Stimulated activated CD4-positive, alpha-beta T cell treated with anti-CD3 and anti-CD28 coated beads, Interleukin-12 subunit alpha, Interleukin-12 subunit beta, amount 100 ng/mL, for 4 hours (primary cell): ENCODE measurements at places on chromosomes 13 and 19.
A peak's percentile ranks its signal among the peaks of the same experiment; 100 is the strongest.

- DNase-seq = no peak
Measured at GRCh38 chr13:41054212-41054877, 7.0 kb upstream of the WBP4 start.

- DNase-seq = no peak
Measured at GRCh38 chr13:30616927-30617314, 799 bp upstream of the USPL1 start.

DNA sequence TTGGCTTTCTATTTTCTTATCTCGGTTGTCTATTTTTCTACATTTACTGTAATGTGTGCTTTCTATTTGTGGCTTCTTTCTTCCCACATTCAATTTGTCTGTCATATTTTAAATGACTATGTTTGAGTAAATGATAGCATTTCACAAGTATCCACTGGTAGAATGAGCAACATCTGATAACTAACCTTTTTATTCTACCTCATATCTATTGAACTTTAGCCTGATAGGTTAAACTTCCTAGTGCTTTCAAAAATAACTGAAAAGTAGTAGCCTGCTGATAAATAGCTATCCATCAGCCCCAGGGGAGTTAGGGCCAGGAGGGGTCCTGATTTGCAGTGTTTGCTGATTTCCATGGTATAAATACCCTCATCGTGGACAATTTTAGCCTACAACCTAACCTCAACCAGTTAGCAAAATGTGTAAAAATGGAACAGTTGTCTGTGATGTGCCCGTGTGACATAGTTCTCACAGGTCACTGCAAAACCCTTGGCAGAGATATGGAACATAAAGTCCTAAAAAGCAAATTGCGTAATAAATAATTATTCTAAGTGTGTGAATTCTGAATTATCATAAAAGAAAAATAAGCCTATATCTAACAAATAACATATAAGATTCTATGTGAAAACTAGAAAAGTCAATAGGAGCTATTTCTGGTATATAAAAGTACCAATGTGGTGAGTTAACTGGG lies 32.1 kb downstream of the KCTD12 start:
- no peak for DNase-seq

DNA sequence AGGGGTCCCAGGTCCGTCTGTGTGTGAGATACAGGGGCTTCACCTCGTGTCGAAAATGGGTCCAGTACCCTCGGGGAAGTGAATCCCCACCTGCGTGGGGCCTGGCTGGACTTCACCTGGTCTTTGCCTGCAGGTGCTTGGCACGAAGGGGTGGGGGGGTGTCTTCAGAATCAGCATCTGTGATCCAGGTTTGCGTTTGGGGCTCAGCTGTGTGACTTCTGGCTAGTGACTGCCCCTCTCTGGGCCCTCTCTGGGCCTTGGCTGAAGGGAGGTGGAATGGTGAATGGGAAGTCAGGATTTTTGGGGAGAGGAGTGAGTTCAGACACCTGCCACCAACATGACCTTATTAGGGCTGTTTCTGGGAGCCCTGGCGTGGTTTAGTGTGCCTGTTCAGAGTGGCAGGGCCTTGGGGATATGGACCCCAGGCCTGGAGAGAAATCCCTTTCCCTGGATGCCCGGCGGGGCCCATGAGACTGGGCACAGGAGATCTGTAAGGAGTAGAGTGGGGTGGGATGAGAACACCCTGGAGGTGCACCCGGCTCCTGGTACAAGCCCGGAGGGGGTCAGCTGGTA lies 2.7 kb downstream of the CELF5 start:
- DNase-seq = no peak

DNA sequence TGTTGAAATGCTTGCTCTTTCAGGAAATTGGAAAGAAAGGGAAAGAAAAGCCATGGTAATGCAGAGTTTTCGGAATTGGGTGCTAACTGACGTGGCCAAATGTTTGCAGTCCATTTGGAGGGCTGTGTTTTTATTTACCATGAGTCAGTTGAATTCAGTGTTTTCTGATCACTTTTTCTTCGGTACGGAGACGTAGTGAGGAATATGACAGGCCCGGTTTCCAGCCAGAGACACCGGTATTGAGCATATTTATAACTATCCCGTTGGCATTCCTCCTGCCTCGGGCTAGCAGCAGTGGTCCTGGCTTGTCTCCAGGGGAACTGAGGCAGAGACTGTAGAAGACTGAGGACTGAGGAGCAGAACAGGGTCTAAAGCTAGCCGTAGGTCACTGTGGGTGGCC lies 1.0 kb downstream of the CDC16 start:
- DNase-seq = no peak

GRCh38 chr13:109734002-109734785 lies 52.2 kb downstream of the IRS2 start:
- no peak for DNase-seq

DNA sequence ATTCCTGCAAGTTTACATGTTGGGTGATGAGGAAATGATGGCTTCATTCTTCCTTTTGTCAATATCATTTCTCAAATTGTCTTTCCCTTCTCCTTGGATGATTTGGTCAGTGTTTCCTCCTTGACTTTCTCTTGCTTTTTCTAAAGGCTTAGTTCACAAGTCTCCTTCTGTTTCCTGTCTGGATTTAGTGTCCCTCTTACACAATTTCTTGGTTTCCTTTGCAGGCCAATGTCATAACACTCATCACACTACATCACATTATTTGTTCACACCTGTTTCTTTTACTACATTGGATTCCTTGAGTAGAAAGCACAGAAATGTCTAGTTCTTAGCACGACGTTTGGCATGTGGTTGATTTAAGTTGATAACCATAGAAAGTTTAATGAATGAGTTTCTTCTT lies 490.7 kb downstream of the TDRD3 start:
- no peak for DNase-seq

DNA sequence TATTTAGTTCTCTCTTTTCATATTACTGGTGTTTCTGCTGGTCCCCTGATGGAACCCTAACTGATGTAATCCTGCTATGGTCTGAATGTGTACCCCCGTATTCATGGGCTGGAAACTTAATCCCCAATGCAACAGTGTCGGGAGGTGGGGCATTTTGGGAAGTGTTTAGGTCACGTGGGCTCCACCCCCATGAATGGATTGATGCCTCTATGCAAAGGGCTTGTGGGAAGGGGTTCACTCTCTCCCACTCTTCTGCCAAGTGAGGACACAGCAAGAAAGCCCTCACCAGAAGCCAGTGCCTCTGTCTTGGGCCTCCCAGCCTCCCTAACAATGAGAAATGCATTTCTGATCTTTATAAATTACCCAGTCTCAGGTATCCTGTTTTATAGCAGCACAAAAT lies 21.2 kb upstream of the UBAC2 start:
- DNase-seq = no peak

DNA sequence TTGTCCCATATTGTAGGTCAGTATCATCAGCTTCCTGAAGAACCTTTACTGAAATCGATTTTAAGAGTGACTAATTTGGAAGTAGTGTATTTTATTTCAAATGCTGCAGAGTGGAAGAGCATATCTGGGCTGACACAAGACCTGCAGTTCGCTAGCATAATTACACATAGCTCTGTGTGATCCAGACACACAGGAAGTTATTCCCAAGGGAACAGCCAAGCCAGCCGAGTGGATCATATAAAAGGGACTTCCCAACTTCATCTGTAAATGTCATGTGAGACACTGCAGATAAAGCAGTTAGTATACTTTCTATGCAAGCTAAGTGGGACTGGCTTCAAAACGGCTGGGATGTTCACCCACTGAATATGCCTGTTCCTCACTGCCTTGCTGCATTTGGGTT lies 760.4 kb downstream of the SLITRK1 start:
- no peak for DNase-seq

DNA sequence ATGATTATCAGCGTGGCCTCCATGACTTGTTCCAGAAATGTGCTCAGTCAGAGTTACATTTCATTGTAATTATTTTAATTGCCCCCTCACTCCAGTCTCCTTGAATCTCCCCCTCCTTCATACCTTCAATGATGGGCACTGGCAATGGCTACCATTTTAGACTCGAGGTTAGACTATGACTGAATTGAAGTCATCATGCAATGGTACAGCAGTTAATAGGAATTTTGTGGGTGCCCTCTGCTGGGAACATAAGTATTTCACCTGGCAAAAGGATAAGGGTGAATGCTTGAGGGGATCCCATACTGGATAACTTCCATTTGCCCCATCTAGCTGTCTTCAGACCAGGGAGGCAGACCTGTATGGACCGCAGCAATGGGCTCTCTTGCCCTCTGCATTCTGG lies 32.2 kb upstream of the USP12 start:
- DNase-seq = no peak

GRCh38 chr13:26325876-26326275 lies 71.9 kb downstream of the CDK8 start:
- DNase-seq = no peak

DNA sequence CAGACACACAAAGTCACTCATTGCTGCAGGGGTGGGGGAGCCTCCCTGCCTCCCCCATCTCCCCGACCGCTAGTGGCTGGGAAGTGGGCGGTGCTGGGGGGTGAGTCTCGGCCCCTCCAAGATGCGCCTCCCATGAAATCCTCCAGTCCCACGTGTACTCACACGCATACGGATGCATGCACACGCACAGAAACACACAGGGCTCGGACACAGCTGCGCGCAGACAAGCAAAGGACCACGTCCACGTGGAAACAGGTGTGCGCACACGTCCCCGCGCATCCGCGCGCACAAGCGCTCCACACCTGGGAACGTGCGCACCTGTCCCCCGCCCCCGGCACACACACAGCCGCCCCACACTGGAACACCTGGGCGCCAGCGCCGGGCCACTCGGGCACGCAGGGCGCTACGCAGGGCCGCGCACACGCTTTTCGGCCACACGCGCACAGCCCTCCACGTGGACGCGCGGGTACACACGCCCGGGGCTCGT lies 687 bp downstream of the MATK start:
- DNase-seq = peak; percentile 38

- DNase-seq = no peak
Measured at GRCh38 chr13:23506807-23507291, 63.4 kb upstream of the TNFRSF19 start.

DNA sequence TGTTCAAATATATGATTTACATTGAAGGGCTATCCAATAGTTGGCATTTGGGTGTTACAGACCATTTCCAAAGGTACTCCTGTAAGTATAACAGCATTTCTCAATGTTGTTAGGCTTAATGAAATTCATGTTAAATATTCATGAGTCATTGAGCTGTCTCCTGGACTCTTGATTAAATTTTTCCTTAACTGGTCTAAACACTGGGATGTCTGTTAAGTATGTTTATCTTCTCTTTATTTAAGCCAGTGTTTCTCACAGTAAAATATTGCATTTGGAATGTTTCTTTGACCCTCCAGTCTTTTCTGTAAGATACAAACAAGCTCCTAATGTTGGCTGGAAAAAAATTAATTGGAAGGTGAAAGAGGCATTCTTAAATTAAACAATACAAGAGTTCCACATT lies 402.5 kb upstream of the HTR2A start:
- no peak for DNase-seq

GRCh38 chr13:49997955-49998354 lies 1.1 kb downstream of the TRIM13 start:
- no peak for DNase-seq

DNA sequence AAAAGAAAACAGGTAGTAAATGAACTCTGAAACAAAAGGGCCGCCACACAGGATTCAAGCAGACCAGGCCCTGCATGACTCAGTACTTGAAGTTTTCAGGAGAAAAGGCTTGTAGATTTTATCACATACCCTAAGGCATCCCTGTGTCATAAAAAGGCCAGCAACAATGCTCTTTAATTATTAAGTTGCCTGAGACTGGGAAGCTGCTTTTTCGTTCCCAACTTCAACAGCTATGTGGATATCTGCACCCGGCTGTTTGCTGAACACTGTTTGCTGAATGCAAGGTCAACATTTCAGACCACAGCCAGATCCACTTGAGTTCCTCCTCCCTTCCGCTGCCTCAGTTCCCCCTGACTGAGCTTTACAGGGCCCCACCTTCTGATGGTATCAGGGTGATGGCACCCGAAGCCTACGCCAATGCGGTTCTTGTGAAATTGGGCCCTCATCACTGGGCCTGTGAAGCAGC lies 6.1 kb upstream of the ECH1 start:
- DNase-seq = no peak

DNA sequence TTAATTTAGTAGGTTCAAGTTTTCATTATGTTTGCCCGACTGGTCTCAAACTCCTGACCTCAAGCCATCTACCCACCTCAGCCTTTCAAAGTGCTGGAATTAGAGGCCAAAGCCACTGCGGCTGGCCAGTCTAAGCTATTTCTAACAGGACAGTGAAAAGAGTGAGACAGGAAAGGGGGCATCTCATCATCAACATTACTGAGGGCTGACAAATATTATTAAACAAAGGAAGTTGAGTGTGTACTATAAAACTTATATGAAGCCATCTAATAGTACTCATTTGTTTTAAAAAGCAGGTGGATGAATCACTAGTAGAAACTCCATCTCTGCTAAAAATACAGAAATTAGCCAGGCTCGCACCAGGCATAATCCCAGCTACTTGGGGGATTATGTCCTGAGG lies 24.3 kb downstream of the ZNF611 start:
- DNase-seq = no peak

DNA sequence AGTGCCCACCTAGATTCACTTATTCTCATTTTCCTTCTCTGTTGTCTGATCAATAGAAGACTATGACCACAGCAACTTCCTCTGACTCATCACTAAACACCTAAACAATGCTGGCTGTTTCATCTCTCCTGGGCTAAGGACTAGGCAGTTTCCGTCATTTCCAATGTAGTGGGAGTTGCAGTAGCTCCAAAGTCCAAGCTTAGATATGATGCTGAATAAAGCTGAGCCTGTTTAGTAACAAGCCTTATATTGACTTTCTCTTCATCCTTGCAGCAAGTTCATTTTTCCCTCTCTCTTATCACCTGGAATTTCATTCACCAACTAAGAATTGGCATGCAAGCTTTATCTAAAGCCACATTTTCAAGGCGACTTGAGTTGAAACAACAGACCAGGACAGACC lies 53.5 kb upstream of the PCDH9 start:
- no peak for DNase-seq

DNA sequence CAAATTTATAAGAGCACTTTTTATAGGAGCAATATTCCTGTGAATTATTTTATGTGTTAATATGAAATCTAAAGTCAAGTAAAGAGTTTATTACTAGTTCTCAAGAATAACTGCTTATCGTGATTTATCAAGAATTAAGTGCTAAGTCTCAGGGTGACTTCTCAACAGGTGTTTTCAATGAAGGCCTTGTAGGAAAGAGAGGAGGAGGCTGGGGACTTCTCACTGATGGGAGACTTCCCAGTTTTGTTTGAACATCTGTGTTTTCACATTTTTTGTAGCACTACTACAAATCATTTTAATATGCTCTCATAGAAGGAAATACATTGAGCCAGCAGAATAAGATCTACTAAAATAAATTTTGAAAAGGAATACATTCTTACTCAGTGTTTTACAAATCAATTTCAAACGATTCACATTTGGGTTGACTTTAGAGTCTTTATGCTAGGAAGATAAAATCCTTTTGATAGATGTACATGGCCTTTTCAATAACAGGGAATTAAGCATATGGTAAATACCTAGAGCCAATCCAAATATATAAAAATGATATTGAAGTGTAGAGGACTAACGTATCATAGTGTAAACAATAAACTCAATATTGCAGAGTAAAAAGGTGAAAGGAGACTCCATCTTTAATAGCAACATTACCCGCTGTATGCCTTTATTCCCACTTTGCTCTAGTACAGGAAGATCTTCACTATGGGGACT lies 6.8 kb downstream of the PCDH17 start:
- no peak for DNase-seq

GRCh38 chr19:17806945-17807344 lies 12.0 kb downstream of the B3GNT3 start:
- DNase-seq = no peak

GRCh38 chr19:14030997-14031718 lies 404 bp upstream of the IL27RA start:
- DNase-seq = no peak
